ENCODE measurements at places on chromosomes 3 and 15.

DNA sequence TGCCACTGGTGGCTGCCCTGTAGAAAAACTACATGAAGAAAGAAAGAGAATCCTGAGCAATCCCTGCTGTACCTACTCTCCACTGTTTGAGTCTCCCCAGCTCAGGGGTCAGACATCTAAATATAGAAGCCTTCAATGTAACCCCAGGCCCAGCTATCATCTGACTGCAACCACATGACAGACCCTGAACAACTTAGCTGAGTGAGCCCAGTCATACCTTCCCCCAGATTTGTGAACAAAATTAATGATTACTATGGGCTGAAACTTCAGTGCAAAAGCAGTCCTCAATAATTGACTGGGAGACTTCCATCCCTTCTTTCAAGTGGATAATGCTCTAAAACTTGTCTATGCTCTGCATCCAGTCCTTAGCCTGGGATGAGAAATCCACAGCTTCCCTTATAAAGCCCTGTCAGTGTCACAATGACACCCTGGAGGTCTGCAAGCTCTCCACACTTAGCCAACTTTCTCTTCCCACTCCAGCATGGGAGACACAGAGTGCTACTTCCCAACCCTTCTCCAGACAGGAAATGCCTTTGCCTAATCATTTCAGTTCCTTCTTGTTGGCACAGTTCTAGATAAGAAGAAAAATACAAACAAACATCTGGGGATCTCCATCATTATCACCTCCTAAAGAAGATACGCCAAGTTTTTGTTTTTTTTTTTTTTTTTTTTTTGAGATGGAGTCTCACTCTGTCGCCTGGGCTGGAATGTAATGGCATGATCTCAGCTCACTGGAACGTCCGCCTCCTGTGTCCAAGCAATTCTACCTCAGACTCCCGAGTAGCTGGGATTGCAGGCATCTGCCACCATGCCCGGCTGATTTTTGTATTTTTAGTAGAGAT, 198.5 kb upstream of the GADL1 start:
- DNase-seq = no peak

GRCh38 chr3:30723211-30723610, 116.8 kb downstream of the TGFBR2 start:
- DNase-seq = no peak

- DNase-seq = no peak
Observed at GRCh38 chr3:54827776-54828175, 100.1 kb downstream of the LRTM1 start.

GRCh38 chr15:35168464-35168863, 83.4 kb upstream of the NANOGP8 start:
- no peak for DNase-seq

DNA sequence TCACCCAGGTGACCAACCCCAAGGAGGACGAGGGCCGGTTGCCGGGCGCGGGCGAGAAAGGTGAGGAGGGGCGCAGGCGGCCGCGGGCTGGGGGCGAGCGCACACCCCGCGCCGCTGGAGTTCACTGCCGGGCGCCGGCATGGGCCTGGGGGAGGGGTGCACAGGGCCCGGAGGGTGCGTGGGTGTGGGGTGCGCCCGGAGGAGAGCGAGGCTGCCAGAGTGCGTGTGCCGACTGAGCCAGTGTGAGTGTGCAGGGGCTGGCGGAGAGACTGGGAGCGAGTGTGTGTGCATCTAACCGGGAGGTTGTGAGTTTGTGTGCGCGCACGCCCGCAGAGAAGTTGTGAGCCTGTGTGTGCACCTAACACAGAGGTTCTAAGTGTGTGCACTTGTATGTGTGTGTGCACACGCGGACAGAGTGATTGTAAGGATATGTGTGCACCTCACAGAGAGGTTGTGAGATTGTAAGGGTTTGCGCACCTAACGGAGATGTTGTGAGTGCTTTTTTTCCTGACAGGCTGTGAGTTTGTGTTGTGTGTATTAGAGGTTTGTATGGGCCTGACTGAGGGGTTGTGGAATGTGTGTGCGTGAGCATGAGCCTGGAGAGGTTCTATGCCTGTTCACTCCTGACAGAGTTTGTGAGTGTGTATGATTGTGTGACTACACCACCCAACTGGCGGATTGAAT, 681 bp downstream of the CTDSPL start:
- no peak for DNase-seq

DNA sequence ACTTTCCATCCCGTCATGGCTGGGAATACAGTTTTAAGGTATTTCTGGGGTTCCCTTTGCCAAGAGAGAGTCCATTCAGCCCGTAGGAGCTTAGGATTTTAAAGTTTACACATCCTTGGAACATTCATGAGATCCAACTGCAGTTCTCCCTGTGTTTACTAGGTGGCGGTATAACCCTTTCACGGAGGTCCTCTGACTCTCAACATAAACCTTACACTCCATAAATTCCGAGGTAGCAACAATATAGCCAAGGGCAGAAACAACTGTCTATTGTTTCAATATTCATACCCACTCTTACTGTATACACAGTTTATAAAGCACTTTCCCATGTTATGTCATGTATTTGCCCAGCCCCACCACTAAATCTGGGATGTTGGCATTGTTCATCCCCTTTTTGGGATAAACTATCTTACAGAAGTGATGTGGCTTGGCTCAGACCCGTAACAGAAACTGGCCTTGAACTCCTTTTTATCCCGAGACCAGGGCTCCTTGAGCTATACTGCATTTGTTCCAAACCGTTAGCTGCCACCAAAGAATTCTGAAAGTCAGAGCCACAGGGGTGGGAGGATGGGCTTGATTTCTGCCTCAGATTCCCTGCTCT, 69.2 kb upstream of the COL6A5 start:
- DNase-seq = no peak

DNA sequence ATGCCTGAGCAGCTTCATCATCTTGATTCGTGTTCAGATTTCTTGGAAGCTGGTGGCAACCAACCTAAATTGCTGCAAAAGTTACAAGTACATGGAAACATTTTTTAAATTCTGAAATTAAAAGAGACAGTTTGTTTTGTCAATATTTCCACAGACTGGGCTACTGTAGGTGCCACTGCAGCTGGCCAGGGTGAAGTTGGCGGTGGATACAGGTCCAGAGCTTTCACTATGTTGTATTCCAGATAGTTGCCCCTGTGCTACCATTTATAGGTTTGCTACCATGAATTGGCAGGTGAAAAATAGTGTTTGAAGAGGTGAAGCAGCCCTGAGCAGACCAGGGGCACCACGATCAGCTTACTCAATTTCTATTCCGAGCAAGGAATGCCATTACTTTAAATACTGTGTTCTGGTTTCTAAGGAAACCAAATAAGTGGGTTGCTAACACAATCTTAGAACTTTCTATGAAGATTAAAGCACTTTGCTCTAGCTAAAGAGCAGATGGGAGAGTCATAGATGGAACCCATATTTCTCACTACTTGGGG, 21.2 kb upstream of the SHC4 start:
- no peak for DNase-seq

DNA sequence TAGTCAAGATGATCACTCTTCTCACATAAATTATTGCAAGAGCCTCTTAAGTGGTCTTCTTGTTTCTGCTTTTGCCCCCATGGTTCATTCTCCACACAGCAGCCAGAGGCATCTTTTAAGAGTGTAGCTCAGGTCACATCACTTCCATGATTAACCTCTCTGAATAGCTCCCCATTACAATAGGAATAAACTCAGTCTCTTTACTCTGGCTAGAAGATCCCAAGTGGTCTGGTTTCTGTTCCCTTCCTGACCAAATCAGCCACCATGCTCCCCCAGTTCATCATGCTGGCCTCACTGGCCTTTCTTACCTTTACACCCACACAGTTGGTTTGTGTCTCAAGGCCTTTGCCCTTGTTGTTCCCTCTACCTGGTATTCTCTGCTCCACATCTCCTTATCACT, 8.2 kb downstream of the HHATL start:
- no peak for DNase-seq

DNA sequence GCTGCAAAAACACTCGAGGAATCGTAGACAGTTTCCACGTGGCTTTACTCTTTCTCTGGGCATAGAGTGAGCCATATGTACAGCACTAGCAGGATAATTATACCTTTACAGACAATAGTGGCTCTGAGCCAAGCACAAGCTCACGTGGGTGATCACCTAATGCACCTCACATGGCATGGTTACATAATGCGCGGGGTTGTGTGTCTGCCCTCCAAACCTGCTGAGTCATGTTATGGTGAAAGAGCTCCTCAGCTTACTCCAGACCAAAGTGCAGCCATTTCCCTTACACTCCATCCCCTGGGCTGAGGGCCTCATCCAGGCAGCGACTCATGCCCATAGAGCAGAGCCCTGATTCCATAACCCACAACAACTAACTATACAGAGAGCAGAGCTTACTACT, 1458.4 kb upstream of the CADM2 start:
- DNase-seq = no peak

GRCh38 chr3:197445896-197446699, 109.7 kb downstream of the BDH1 start:
- DNase-seq = no peak

- DNase-seq = no peak
Observed at GRCh38 chr3:183161552-183162336, 790 bp downstream of the LAMP3 start.

DNA sequence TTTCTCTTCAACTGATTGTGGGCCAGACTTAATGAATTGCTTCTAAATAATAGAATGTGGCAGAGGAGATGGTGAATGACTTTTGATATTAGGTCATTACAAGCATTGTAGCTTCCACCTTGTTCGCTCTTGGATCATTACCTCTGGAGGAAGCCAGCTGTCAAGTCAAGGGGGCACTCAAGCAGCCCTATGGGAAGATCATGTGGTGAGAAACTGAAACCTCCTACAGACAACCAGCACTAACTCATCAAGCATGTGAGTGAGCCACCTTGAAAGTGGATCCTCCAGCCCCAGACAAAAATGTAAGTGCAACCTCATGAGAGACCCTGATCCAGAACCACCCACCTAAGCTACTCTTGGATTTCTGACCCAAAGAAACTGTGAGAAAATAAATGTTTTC, 109.8 kb upstream of the TBC1D5 start:
- no peak for DNase-seq

DNA sequence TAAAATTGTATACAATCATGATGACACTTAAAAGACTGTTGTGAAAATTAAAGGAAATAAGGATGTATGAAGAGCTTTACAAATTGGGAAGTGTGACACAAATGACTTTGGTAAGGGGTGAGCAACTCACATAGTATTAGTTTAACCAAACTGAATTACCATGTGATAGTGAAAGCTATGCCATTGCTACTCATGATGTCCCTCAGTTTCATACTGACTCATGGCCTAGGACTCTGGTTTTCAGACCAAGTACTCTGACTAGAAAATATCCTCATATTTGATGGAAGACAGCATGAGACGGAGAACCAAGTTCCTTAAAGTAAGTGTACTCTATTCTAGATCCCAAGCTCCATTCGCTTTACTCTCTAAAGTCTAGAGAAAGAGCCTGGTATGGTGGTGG, 203.2 kb upstream of the ICE2 start:
- no peak for DNase-seq

GRCh38 chr3:171838218-171838720, 4.9 kb upstream of the TMEM212 start:
- no peak for DNase-seq

DNA sequence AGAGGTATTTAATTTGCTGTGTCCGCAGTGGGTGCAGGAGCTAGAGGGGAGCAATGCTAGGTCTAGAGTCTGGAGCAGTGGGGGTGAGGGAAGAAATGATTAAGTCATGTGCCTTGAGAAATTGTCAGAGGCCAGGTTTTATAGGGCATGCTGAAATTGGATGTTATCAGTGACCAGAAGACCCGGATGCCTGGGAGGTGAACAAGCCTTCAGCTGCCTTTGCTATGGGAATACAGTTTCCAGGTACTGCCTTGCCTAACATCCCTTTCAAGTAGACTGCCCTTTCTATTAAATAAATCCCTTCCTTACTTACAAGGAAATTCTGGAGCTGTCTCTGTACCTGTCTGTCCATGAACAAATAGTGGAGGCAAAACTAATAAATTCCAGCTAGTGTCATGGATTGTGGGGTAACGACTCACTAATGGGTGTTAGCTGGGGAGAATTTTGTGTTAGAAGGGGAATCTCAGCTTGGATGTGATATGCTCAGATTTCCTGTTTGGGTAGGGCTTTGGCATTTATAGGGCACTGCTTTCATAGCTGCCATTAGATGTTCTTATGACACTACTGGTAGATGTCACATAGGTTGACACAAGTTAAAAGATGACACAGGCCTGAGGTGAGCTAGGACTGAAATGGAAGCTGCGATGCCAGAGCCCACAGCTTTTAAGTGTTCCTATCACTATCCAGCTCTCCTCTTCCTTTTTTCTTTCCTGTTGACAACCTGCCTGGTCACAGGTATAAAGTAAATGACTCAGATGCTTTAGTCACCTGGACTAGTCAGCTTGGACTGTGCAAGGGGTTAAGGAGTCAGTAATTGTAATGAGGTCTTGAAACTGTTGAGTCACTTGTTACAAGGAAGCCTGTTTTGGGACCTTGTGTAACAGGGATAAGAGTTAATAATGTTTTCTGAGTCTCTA, 21.3 kb downstream of the CHD2 start:
- DNase-seq = no peak

DNA sequence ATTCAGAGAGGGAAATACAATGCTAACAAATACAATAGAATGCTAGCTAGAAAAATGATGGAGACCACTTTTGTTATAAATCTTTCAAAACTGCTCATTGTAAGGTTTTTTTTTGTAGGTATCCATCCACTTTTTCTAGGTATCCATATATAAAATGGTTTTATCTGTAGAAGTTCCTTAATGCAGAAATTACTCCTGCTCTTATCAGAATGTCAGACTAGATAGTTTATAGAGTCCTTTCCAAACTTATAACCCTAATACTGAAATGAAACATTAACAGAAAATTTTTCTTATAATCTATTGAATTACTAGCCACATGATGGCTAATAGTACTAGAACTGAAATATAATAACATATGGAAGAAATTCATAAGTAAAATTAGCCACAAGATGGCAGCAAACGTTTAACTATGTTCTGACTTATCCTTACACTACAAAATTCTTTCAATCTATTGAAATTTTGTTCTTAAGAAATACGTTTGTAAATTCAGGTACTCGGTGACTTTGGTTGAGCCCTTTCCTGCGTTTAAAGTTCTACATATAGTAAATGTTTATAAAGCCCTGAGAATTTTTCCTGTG, 58.5 kb downstream of the ECT2 start:
- DNase-seq = no peak

- peak; percentile 67 for DNase-seq
Observed at GRCh38 chr15:70488002-70488605, 275.3 kb downstream of the UACA start.

- DNase-seq = no peak
Observed at GRCh38 chr3:94046533-94046932, 16.2 kb downstream of the DHFR2 start.
